ENCODE measurements at places on chromosomes 5 and 9.

DNA sequence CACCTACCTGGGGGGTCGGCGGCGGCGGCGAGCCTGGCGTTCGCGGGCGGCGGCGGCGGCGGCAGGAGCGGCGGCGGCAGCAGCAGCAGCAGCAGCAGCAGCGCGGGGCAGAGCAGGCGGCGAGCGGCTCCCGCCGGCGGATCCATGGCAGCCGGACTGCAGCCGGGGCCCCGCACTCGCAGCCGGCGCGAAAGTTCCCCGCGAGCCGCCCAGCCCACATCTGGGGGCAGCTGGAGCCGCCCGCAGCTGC lies 153 bp downstream of the ADAMTS2 start:
- no peak for DNase-seq

DNA sequence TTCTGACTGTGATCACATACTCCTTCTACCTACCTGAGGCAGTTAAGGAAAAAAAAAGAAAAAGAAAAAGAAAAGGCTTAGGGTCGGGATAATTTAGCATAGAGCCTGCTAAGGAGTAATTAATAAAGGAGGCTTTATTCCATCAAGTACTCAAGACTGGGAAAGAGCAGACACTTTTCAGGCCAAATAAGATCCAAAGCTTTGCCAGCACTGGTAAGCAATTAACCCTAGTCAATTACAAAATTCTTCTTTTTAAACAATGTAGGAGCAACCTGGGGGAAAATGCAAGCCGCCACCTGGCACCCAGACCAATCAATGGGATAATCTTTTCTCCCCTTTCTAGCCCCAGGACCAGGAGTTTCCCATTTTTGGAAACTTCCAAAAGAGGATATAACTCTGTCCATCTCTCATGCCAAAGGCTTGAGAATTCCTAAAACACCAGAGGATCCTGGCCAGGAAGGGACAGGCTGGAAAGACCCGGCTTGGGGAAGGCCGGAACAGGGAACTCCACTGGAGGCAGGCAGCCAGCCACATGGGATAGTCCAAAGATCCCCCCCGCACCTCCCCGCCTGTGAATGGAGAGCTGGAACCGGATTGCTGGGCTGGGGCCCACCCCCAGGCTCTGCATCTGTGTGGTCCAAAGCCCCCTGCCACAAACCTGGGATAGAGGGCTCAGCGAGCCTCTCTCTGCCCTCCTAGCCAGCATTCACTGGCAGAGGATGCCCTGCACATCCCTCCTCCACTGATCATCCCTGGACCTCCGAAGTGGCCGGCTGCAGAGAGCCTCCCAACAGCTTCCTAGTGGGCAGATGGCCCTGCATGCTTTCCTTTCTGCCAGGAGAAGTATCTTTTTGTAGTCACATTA lies 117.8 kb downstream of the ZNF354C start:
- no peak for DNase-seq

DNA sequence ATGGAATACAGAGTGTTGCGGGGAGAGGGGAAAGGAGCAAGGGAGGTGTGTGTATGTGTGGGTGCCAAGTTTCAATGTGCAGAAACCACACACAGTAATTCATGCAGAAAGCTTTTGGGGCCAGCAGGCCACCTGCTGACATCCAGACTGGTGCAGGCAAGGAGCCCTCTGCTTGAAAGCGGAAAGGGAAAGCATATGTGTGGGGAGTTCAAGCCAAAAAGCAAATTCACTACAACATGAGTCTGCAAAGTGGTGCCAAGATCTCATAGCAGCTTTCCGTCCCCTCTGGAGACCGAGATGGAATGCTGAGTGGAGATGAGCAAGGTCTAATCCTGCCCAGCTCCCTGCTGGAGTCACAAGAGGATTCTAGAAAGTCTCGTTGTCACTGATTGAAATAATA lies 159.7 kb upstream of the VLDLR start:
- no peak for DNase-seq

GRCh38 chr5:140232731-140233130 lies 57.7 kb downstream of the CYSTM1 start:
- DNase-seq, result no peak

DNA sequence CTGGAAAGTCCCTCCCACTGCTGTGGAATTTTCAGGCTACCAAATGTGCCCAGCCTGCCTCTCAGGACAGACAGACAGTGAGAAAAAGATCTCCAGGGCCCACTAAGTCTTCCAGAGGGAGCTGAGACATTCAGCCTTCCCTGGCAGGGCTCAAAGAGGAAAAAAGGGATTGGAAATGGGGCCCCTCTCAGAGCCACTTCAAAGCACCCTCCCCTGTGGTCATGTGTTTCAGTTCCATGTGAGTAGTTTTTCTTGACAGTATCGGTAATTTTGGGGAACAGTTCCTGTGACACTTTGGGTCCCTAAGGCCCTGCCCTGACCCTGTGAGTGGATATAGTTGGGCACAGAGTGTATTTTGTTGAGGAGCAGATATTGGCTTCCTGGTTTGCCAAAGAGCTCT lies 25.0 kb downstream of the LARP1 start:
- DNase-seq, result no peak

- DNase-seq, result no peak
These were observed 2.5 kb upstream of the PLAC8L1 start for GRCh38 chr5:146107901-146108300.

DNA sequence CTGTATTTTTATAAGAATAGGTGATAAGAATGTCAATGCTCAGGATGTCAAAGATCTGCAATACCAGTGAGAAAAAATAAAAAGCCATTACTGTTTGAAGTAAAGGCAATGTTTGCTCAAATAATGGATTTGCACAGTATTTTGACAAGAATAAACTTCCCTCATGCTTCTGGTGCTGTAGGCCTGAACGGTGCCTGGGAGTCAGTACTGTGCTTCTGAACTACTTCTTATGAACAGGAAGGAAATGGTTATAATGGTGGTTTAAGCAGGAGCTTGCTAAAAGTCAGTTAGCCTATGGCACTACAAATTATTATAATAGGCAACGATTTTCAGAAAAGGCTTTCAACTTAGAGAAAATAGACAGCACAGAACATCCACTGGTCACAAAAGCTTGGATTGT lies 548.3 kb upstream of the CDH18 start:
- DNase-seq, result no peak

- no peak for DNase-seq
These were observed 385.2 kb downstream of the FAM170A start for GRCh38 chr5:120014535-120014934.

- DNase-seq, result no peak
These were observed 62.2 kb upstream of the ADAMTS2 start for GRCh38 chr5:179407191-179408175.

GRCh38 chr9:16031971-16032370 lies 479.1 kb downstream of the CCDC171 start:
- no peak for DNase-seq

DNA sequence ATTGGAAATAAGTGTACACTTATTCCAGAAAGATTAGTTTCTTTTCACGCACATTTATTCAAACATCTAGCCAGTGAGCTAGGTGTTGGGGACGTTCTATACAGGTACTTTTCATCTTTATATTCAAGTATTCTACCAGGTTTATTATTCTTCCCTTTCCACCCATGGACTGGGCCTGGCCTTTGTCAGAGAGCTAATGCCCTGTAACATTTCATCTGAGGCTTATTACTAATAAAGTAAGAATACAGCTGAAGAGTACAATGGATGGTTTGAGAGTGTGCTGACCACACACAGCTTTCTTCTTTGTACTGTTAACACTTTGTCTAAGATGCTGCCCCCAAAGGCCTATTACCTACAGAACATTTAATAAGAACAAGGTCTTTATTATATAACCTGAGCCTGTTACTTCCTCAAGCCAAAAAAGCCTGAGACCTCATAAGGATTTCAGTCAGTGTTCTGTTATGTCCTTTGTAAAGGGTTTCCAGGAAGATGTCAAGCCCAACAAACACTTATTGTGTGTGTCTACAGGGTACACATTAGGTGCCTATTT lies 93.5 kb downstream of the ZNF608 start:
- no peak for DNase-seq

All from NCI-H774 (cell line).